ENCODE measurements at places on chromosomes 6 and 20.

- no peak for DNase-seq
Measured at GRCh38 chr20:45902199-45902701, 9.7 kb downstream of the PLTP start.

GRCh38 chr6:84667252-84668213 lies 96.9 kb downstream of the TBX18 start:
- no peak for DNase-seq

DNA sequence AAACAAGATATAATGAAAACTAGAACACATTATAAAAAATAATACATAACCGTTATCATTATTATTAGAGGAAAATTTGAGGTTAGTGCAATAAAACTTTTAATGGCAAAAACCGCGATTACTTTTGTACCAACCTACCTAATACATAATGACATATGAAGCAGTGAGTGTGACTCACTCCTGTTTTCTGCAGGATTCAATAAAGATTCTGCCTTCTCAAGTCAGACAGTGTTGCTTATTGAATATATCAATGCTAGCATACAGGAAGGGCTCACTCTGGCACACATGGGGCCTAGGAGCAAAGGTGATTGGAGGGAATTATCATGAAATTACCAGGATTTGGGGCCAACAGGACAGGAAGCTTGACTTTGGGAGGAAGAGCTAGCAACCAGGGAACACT lies 230.8 kb upstream of the CEP162 start:
- DNase-seq = no peak

GRCh38 chr6:62819640-62820039 lies 391.6 kb upstream of the FKBP1C start:
- DNase-seq = no peak

DNA sequence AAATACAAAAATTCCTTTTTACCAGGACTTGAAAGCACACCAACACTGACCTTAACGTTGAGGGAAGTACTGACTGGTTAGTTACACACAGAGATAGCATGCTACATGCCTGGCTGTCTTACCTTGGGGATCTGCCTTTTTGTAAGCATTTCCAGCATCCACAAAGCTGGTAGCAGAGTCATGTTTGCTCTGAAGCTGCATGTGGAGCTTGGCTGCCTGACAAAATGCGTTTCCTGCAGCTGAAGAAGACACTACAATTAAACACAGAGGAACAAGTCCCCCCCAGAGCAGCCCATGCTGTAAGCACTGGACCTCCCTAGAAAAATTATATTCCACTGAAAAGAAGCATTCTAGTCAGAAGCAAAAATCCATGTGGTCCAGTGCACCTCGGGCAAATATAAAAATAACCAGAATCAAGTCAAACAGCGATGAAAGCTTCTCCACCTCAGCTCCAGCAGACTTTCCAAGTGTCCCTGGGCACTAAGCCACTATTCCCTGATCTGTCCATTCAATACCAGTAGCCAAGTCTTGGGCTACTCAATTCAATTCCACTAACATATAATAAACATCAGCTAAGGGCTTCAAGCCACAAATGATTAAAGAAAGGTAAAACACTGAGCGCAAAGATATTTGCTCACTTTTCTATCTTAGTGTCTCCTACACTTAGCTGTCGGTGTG lies 24.2 kb downstream of the NAPB start:
- no peak for DNase-seq

- no peak for DNase-seq
Measured at GRCh38 chr6:64121011-64121565, 485.5 kb downstream of the PHF3 start.

DNA sequence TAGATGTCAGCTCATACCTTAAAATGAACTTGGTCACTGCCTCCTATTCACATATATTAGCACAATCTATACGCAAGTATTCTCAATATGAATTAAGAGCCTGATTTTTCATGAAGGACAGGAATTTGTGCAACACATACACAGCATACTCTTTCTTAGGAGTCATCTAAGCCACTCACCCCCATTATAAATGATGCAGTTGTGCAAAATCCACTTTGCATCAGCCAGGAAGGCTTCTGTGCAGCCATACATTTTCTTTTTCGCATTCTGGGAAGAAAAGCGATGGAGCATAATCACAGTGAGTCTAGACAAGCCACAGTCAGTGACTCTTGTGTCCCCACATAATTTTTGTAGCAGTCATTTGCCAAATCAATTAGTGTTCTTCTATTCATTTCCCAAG lies 66.5 kb downstream of the ZMYND8 start:
- no peak for DNase-seq

- no peak for DNase-seq
Measured at GRCh38 chr6:100237821-100238220, 226.9 kb downstream of the SIM1 start.

DNA sequence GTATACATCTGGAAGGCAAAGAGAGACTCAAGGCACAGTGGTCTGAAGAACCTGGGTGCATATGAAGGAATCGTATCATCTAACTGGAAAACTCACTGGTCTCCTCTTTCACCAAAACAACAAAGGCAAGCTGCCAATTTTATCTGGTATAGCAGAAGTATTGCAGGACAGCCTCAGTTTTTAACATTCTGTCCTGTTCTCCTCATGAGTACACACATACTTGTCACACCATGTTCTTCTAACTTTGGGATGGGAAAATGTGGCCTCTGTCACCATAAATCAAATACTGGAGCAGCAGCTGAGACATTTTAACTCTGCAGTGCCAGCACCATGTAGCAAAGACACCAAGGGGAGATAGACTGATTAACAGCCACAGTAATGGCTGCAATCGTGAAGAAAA lies 199.1 kb upstream of the CNR1 start:
- no peak for DNase-seq

DNA sequence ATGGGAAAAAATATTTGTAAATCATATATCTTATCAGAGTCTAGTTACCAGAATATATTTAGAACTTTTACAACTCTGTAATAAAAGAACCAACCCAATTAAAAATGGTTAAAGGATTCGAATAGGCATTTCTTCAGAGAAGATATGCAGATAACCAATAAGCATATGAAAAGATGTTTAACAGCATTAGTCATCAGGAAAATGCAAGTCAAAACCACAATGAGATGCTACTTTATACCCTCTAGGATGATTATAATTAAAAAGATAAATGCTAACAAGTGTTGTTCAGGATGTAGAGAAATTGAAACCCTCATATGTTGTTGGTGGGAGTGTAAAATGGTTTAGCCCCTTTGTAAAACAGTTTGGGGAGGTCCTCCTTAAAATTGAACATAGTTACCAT lies 94.1 kb downstream of the LRRC1 start:
- no peak for DNase-seq

DNA sequence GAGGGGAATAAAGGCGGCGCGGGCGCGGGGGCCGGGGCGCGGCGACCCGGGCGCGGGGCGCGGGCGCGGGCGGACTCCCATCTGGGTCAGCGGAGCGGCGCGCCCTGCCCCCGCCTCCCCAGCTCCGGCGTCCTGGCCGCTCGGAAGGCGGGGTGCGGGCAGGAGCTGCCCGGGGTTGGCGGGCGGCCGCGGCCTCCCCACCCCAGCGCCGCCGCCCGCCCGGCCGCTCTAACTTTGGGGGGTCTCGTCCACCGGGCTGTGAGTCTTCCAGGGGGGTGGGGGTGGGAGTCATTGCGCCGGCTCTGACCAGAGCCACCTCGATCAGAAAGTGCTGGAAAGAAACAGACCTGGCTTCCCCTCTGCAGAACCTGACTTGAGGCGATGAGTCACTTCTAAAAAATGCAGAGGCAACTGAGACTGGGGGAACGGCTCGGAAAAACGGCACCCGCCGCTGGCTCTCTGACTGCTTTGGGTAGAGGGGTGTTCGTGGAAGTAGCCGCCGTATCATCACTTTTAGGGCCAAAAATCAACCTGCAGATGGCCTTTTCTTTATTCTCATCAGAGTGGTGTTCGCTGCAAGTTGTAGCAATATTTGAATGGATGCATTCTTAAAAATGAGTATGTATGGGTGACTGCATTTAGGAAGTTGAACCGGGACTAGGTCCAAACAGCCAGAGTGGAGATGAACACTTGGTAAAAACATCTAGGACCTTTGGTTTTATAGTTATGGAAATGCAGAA lies 667 bp downstream of the CAP2 start:
- DNase-seq = peak; percentile 70

- DNase-seq = no peak
Measured at GRCh38 chr6:23713211-23713610, 412.8 kb upstream of the NRSN1 start.

GRCh38 chr6:17429383-17430061 lies 36.1 kb downstream of the CAP2 start:
- DNase-seq = no peak

DNA sequence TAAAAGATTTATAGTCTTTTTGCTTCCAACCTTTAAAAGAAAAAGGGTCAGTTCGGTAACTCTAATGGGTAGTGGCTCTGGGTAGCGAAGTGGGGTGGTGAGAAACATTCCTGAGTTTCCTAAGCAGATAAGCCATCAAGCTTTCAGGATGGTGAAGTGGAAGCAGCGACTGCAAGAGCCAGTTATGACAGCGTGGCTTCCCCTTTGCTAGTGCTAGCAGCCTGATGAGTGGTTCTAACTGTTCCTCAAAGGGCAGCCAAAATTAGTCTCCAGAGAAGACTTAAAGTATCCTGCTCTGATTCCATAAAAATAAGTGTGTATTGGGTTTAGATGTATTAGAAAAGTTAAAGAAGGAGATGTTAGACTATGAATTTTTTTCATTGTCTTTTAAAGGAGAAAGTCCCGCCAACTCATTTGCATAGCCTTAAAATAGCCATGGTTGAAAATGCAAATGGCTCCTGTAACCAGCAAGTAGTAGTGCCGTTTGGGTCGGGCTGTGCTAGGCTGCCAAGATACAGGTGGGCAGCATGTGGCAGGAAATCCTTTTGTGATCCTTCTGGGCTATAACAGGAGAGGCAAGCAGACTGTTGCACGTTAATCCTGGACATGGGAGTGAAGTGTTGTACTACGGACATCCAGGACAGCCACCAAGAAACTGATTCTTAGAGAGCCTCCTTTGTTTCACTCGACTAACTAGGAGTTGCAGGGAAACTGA lies 18.0 kb downstream of the ELOVL2 start:
- no peak for DNase-seq

DNA sequence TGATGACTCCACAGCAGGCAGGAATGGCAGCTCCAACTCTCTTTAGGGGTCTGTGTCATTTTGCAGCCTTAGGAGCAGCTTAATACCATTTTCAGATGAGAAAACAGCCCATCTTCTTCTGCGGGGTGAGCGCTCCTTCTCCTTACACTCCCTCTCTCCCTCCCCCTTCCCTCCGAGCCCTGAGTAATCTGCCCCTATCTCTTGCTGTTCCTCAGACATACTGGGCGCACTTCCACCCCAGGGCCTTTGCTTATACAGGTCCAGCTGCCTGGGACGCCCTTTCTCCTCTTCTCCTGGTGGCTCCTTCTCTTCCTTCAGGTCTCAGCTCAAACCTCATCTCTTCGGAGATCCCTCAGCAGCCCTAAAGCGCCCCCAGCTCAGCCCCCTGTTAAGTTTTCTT lies 54.8 kb downstream of the SNAI1 start:
- no peak for DNase-seq

DNA sequence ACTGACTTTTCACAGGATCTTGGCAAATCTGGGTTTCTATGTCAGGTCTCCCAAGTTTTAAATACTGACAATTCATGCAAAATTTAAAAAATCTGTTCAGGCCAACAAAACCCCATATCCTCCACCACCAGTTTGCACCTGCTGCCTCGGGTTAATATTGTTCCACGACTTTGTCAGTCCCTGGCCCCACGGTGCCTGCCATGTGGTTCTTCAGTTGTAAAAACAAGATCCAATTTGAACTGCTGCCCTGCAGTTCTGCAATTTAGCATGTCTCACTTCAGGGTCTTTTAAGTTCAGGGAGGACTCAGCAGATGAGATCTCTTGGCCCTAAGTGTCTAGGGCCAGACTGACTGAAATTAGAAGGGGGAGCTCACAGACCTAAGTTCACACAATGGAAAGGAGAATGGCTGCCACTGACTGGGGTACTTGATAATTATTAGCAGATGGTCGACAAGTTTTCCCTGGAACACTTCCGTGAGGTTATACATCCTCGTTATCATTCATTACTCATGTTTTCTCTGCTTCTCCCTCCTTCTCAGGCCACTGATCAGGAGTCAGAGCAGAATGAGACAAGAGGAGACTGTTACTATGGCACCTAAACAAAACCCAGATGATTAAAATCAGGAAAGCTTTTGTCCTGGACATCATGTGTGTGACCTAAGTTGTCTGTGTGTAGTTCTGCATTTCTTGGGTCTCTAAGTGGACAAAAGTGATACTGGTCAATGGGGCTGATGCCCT lies 223.6 kb downstream of the KIF16B start:
- no peak for DNase-seq

DNA sequence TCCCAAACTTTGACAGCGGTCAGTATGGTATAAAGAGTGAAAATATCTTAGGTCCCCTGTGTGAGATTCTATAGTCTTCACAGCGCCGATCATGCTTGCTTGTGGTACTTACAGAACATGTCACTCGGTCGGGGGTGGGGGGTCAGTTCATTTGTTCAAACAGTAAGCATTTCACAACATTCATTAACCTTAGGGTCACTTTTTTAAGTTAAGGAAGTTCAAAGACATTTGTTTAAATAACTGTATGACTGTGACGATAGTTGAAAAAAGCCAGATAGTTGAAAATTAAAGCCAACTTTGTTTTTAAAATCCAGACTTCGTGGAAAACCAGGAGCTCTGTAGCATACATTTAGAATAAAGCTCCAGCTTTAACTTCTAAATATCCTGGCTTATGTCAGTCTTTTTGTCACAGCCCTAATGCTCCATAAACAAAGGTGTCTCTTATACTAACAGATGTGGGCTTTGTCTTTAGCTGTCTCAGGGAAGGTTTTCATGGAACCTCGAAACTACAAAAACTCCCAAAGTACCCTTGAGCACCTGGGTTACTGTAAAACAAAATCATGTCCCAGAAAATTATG lies 57.9 kb upstream of the PHACTR2 start:
- DNase-seq = no peak

DNA sequence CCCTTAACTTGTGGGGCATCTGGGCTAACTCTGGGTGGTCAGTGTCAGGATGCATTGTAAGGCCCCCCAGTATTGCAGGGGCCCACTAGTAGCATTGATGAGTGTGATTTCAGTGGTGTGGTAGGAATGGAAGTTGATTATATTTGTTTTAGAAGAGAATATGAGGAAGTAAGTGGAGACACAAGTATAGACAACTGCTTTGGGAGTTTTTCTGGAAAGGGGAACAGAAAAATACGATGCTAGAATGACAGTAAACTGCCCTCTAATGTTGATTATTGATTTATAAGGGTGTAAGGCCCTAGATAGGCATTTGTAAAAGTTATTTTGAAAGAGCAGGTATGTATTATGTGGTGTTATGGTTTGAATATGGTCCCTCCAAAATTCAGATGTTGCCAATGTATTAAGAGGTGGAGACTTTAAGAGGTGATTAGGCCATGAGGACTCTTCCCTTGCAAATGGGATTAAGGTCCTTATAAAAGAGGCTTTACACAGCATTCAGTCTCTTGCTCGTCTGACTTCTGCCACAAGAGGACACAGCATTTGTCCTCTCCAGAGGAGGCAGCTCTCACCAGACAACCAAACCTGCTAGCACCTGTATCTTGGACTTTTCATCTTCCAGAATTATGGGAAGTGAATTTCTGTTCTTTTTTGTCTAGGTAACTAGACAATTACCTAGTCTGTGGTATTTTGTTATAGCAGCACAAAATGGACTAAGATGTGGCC lies 135.9 kb upstream of the DTNBP1 start:
- DNase-seq = no peak

- no peak for DNase-seq
Measured at GRCh38 chr20:31494131-31494530, 19.0 kb downstream of the REM1 start.

- no peak for DNase-seq
Measured at GRCh38 chr6:15754035-15754705, 91.3 kb upstream of the DTNBP1 start.

GRCh38 chr20:40848096-40848495 lies 159.1 kb upstream of the MAFB start:
- no peak for DNase-seq

- DNase-seq = no peak
Measured at GRCh38 chr6:41583565-41583964, 37.4 kb downstream of the FOXP4 start.
